Midbrain (tissue), 1 donor: ENCODE measurements at places on chromosomes 5 and 9.

DNA sequence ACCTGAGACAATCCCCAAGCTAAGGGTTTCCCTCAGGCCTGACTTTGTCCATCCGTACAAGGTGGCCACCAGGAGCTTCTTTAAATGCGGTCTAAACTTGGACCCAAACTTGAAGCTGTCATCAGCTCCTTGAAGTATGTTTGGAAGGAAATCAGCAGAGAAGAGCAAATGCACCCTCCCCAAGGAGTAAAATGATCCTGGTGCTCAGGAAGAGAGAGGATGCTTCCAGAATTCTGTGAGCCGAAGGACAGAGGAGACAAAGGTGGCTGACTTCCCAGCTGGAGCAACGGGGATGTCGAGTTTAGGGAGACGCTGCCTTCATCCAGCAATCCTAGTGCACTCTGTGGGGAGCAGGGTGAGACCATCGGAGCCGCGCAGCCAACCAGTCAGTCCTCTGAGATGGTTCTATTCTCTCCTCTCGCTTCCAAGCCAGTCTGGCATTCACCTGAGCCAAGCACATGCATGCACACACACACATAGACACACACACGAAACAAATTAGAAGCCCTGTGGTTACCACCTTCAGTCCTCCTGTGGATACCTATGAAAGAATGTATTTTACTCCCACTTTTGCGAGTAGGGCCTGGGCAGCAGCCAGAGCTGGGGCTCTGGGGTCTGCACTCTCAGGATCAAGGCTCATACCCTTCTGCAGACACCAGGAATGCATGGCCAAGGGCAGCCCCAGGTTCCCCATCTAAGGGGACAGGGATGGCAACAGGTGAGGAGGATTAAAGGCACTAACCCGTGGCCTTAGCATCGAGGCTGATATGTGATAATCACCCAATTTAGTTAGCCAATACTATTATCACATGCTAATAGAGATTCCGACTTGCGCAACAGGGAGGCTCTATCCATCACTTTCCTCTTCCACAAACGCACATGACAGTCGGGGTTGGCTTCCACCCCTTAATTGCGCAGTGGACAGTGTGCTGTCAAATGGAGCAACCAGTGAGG lies 75.8 kb downstream of the GTF3C4 start:
- DNase-seq, result no peak

DNA sequence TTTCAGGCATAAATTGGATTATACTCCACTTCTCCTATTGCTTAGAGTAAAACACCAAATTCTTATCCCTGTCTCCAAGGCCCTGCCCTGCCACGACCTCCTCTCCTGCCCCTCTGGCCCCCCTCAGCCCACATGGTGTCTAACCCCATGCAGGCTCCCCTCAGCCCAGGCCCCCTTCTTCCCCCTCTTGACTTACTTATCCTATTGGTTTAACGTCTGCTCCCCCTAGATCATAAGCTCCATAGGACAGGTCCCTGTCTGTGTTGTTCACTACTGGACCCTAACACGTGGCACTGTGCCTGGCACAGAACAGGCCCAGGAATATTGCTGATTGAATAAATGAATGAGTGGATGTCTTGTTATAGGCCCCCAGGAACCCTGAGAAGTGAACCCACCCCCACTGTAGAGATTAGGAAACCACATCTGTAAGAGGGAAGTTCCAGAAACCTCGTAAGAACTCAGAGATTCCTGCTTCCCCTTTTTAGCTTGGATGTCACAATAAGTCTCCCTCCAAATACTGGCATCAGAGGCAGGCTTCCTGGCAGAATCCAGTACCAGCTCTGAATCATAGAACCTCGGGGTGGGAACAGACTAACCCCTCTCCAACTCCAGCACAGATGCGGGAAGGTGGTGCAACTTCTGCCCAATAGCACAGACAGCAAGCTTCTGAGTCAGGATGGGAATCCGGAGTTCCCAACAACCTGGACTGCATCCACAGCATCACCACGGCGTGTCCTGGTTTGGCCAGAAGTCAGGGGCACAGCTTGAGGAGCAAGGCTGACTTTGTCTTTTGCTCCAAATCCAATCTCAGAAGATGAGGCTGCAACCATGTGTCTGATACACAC lies 31.5 kb downstream of the HRH2 start:
- no peak for DNase-seq

DNA sequence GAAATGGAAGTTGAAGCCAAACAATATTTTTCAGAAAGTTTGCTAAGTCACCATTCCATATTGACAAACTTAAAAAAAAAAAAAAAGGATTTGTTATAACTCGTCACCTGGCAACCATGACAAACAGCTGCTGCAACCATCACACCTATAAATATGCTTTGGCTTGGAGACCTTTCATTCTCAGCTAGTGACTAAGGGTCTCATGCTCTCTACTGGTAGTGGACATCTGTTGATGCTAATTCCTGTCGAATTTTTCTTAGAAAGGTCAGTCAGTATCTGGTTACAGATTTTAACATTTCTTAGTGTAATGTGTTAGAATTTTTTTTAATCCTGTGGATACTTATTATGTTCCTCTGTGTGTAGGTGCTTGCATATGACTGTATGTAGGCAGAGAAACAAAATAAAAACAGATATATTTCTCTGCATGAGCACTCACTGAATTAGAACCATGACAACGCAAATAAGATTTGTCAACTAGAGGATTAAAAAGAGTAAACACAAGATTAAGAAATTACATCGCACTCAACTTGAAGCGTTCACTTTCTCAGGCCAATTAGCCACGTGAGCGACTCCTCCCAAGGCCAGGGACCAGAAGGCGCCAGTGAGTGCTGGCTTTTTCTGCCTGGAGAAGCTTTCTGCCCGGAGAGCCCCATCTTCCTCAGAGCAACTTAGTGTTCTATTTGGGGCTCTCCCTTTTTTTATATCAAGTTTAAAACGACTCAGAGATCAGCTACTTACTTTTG lies 27.0 kb upstream of the ZNF622 start:
- no peak for DNase-seq

DNA sequence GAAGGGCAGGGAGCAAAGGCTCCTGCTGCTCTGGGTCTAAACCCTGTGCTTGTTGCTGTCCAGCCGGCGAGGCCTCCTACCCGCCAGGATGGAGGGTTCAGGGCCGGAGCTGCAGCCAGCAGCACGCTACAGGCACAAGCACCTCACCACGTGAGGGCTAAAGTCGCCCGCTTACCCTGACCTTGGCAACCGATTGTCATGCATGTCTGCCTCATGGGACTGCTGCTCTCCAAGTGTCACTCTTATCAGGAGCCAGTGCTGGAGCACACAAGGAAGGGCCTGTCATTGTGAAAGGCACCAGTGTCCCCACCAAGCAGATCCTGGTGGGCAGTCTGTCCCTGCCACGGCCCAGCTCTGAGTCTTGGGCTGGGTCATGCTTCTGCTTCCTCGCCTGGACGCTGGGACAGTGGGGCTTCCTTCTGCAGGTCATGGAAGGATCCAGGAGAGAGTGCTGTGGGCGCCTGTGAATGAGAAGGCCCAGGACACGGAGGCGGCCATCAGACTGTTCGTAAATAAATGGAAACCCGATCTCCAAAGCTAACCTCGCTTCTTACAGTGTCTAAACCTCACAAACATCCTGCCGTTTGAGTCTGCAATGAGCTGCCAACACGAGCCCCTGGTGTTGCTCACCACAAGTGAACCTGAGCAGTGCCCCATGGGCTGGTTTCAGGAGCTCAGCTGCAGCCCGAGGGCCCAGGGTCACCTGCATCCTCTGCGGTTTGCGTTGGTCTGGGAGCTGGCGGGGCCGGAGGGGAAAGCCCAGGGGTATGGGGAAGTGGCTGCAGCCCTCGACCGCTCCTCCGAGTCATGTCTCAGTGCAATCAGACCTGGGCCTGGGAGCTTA lies 58.2 kb upstream of the RXRA start:
- no peak for DNase-seq

DNA sequence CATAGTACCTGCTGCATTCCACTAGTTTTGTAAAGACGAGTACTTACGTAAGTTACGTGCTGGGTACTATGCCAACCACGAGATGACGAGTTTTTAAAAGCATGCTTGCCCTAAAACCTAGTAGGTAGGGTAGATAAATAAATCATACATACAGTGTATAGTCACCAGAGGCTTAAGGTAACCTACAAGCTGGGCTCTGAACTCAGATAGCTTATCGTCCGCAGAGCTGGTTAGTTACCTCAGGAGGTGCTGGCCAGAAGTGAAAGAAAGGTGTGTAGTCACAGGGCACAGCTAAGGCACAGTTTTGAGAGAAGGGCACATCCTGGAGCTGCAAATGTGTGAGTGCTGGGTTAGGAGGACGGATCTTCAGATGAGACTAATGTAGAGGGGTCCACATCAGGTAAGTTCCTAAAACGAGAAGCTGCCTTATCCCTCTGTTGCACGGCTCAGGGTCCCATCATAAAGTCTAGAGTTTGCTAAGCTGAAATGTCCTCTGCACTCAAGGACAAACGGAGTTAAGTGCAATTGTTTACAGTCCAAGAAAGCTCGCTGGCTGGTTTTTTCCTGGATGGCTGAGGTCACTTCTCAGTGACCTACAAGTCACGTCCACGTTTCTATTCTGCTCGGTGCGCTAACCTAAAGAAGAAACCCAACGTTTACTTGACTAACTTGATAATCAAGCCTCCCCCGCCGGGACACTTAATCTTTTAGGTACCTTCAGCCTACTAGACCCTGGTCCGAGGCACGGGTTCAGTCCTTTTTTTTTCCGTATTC lies 1.1 kb upstream of the SNX24 start:
- no peak for DNase-seq

DNA sequence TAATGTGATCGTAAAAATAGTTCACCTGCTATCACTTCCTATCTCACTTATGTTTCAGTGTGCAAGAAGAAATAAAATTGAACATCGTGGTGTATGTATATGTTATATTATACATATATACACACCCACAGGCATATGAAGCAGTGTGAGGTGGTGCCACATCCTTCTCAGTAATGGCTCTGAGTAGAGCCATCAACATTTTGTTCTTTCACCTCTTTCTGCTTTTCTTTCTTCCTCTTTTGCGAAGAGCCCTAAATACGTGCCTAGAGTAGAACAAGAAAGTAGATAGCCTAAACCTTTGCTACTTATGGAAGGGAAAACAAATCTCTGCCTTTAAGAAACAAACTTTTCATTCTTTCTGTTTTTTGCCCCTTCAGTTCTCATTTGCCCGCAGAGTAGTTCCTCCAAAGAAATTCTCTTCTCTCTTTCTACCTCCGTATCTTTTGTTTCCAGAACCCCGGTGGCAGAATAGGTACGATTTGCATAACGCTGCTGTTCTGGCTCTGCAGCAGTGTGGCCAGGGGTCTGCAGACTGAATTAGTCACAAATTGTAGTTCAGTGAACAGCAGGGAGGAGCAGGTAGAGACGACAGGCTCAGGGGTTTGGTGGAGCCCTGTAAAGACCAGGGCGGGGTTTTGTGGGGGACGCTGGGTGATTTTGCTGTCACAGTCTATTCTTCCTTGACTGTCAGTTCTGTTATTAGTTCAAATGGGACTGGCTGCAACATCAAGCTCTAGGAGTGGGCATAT lies 40.5 kb upstream of the PJA2 start:
- no peak for DNase-seq

DNA sequence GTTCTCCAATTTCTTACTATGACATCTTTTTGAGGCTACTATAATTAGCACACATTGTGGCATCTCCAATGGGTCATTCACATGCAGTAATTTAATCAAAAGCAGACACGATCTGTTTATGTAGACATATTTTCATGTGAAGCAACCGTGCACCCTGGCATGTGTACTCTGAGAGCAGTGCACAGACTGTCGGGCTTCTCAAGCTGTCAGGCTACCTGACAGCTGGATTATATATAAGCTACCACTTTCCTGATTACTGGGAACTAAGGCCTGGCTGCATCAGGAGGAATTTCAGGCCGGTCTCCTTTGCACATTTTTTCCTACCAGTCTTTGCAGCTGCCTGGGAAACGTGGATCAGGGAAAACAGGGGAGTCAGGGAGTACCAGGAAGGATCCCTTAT lies 197.5 kb downstream of the MAPKAP1 start:
- no peak for DNase-seq

GRCh38 chr5:37490931-37491330 lies 111.8 kb downstream of the WDR70 start:
- no peak for DNase-seq

DNA sequence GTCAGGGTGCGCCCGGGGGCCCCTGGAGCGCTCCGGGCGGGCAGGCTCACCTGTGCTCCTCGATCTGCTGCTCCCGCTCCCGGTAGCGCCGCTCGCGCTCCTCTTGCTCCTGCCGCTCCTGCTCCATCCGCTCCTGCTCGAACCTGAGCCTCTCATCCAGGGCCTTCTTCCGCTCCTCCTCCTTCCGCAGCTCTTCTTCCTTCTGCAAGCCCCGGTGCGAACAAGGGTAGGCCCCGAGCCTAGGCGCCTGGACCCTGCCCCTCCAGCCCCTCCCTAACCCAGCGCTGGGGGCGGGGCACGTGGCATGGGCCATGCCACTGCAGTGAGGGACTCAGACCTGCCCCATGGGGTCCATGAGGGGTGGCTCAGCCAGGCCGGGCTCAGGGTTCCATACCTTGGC lies 6.6 kb downstream of the DBN1 start:
- no peak for DNase-seq

DNA sequence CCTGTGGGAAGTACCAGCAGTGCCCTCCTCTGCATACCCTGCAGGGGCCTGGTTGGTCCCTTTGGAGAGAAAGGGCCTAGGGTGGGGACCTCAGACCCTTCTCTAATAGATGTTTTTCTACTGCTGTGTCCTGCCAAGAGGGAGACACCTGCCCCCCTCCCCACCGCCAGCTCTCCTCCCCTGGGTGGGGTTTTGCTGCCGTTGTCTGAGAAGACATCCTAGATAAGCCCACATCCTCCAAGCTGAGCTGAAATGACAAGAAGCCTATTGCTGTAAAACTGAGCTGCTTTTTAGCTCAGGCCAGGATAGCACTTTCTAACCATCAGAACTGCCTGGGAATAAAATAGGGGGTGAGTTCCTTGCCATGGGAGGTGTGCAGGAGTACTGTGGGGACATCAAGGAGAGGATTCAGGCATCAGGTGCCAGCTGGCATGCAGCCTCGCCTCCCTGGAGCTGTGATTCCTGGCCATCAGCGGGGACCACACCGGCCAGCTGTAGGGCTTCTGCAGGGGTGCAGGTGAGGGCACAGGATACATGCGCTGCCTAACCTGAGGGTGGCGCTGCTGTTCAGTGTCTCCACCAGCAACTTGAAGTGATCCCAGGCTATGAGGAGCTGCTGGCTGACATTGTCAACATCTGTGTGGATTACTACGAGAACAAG lies 37.9 kb downstream of the CYFIP2 start:
- DNase-seq, result no peak

DNA sequence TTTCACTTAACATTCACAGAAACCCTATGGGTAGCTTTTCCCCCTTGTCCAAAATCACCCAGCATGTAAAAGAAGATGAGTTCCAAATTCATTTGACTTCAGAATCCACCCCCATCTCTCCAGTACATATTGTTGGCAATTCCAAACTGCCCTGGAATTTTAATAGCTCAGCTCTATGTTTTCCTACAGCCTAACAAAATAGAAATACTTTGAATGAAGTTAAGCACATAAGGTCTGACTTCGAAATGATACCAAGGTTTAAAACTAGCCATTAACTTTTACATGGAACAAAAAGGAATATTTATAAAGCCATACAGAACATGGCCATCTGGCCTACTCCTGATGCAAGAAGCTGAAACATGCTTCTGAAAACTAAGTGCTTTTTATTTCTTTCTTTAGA lies 634.3 kb downstream of the PDE4D start:
- no peak for DNase-seq
